Naive thymus-derived CD8-positive, alpha-beta T cell (primary cell): ENCODE measurements at places on chromosomes 11 and 22.

DNA sequence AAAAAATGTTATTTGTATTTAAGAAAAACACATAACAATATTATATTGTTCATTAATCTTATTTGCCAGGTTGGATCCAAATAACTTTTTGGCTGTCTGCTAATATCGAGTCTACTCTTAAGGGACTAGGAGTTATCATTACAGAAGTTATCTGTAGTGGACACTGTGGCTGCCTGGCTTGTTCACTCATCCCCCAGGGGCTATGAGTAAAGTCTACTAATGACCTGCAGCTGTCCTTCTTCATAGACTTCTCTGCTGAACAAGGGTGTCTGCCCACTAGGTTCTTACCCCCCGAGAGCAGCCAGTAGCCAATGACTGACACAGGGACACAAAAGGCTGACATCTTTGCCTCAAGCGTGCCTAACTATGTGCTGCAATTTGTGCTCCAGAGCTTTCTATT, 69.7 kb downstream of the APIP start:
- DNase-seq: no peak

- DNase-seq: no peak
These were observed 10.7 kb upstream of the VPS37C start for GRCh38 chr11:61171907-61172306.

DNA sequence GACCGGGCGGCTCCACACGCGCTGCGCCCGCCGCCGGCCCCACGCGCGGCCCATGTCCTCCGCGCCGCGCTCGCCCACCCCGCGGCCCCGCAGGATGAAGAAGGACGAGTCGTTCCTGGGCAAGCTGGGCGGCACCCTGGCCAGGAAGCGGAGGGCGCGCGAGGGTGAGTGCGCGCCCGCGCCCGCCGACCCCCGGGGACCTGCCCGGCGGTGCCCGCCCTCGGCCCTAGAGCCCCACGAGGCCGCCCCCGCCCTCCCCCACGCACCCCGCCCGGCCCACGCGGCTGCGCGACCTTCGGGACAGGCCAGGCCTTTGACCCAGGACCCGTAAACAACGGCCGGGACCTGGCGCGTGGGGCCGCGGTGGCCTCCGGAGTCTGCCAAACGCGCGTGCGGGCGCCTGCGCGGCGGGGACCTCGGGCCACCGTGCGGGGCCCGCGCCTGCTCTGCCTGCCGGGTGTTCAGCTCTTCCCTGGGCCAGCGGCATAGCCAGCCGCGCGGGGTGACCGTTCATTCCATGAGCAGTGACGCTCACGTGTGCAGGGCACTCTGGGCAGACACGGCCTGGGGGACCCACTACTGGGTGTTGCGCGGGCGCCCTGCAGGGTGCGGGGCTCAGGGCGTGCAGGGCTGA, at the start of gene PARVB:
Gene PARVB (plus strand): TSS at position 15 of the 634 bp plus-strand sequence. CDS start 38 bp downstream, at position 53.
- DNase-seq: no peak

GRCh38 chr11:30585892-30586250, 282 bp downstream of the MPPED2 start:
- no peak for DNase-seq

GRCh38 chr11:60835534-60835846, 6.4 kb upstream of the CCDC86 start:
- no peak for DNase-seq

- peak; percentile 49 for DNase-seq
These were observed 945 bp downstream of the ROBO3 start for GRCh38 chr11:124865902-124866851.

GRCh38 chr11:20087118-20087521, 73.2 kb downstream of the DBX1 start:
- no peak for DNase-seq

DNA sequence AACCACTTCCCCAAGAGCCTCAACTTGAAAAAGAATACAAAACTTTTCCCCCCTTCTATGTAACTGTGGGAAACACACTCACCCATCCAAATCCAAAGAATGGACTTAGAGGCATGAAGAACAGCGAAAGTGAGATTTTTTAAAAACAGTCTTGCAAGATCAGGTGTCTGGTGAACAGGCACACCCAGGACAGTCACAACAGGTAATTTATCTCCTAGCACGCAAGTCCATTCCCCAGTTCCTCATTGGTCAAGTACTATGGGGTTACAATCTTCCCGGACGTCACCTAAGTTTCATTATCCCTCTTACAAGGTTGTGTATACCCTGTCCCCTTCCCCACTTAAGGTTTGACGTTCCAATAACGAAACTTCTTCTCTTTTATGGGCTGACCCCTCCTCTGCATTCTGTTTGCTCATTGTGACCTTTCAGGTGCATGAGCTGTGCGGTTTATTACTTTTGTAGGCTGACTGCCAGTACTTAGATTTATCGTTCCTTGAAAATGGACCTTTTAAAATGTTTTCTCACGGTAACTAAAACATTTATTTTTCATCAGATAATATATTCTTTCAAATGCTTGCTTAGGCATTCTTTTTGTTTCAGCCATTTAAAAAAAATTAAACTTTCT, 1401.9 kb downstream of the FAM181B start:
- no peak for DNase-seq

DNA sequence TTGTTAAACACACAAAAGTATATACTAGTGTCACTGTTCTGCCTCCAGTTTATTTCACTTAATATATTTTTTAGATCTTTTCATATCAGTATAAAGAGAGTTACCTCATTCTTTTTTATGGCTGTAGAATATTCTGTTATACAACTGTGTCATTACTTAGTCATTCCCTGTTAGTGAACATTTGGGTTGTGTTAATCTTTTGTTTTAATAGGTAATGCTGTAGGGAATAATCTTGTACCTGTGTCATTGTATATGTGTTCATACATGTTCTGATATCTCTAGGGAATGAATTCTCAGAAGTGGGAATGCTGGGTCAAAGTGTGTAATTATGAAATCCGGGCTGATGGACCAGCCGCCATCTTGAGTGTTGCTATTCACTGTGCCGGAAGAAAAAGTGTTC, 71.4 kb downstream of the SWAP70 start:
- DNase-seq: no peak

DNA sequence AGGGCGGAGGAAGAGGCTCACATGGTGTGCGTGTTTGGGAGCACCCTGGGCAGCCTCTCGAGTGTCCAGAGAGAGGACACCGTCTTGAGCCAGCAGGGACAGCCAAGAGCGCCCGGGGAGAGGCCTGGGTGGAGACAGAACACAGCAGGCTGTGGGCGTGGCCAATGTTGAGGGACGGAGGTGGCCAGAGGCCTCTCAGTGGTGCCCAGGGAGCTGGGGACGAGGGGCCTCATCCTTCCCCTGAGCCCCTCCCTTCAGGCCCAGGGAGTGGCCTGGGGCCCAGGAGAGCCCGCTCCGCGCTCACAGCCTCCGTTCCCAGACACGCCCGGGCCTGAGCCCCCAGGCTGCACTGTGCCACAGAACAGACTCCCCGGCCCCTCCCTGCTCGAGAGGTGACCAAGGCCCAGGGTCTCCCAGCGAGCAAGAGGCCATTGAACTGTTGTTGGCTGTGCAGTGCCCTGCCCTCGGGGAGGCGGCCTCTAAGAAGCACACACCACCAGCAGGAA, 48.4 kb downstream of the CDKN1C start:
- DNase-seq: no peak

DNA sequence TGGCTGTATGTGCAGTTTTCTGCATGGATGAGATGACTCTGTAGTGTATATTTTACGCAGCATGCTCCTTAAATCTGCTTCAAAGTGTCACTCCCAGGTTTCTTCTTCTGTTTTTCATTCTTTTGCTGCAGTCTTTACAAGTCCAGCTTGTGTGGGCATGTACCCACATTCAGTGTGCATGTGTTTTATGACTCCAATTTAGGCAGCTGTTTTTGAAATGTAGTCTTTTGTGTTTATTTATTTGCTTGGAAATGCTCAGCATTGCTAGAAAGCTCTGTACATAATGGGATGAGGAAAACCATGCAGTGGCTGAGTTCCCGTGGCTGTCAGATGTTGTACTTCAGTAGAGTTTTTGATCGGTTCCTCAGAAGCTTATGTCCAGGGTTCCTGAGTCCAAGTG, 138.5 kb downstream of the ARHGAP42 start:
- no peak for DNase-seq

DNA sequence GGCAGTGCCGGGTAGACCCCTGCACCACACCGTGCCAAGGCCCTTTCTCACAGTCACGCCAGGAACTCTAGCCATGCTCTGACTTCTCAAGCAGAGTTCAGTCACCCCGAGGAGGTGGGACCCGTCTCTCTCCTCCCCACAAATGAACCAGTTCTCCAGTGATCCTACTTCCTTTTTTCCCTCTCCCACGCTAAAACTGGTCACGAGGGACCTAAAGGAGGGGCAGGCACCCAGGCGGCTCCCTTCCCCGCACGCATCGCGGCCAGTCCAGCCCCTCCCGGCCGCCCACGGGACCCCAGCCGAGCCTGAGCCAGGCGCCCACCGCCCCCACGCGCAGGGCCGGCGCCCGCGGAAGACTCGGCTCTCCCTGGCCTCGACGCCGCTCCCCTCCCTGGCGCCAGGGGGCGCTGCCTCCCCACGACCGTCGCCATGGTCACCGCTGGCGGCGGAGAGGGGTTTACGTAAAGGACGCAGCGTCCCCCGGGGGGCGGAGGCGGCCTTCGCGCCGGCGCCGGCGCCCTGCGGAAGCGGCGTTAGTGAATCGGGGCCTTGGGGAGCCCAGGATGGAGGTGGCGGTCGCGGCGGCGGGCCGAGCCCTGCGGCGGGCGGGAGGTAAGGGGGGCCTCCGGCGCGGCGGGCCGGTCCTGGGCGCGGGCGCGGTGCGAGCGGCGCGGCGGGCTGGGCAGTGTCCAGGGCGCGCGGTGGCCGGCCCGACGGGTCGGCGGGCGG, at the start of gene DAGLA:
Gene DAGLA (plus strand): TSS at position 499 of the 729 bp plus-strand sequence. CDS start 39,765 bp downstream, outside the sequence.
- peak; percentile 81 for DNase-seq

GRCh38 chr22:17744430-17744829, 29.8 kb downstream of the BID start:
- DNase-seq: no peak

GRCh38 chr11:44556735-44557409, 8.6 kb upstream of the CD82 start:
- peak; percentile 47 for DNase-seq

DNA sequence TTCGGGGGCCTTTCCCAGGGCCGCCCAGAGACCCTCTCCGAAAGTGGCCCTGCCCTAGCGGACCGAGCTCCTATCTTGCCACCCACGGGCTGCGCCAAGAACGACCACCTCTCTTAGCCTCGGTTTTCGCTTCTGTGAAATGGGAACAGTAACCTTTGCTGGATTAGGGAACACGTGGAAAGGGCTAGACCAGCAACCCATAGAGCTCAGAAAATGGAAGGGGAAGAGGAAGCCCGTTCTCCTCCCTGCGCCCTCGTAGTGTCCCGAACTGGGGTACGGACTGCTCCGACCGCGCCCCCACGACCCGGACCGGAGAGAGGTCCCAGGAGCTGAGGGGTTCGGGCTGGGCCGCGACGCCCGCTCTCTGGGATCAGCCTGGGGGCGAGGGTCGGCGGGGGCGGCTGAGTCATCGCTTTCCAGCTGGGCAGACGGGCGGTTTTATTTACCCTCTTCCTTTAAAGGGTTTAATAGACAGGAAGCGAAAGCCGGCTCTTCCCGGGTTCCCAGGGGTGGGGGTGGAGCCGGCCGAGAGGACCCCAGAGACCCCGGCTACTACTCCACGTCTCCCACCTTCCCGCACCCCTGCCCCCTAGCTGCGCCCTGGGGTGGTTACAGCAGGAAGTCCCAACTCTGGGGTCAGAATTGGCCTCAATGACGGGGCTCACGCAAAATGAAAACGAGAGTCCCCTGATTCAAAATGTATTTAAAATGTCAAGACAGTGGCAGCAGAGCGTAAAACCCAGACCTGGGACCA, 907 bp upstream of the PHLDA2 start:
- DNase-seq: no peak

- no peak for DNase-seq
These were observed 1.8 kb upstream of the LRRC75B start for GRCh38 chr22:24594569-24595120.

DNA sequence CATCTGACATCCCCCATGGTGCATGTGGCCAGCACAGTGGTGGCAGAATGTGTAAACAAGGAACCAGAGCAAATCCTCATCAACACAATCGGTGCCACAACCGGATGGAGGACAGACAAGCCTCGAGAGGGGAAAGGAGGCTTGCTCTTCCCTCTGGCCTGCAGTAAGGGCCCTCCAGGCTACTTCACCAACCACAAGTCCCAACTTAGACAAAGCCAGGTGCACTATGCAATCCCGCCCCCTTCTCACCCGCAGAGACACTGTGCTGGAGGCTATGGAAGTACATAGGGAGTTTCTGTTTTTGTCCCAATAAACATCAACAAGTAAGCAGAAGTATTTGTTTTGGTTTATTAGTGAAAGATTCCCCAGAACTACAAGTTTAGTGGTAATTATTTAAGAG, 54.3 kb downstream of the SPATA19 start:
- no peak for DNase-seq

DNA sequence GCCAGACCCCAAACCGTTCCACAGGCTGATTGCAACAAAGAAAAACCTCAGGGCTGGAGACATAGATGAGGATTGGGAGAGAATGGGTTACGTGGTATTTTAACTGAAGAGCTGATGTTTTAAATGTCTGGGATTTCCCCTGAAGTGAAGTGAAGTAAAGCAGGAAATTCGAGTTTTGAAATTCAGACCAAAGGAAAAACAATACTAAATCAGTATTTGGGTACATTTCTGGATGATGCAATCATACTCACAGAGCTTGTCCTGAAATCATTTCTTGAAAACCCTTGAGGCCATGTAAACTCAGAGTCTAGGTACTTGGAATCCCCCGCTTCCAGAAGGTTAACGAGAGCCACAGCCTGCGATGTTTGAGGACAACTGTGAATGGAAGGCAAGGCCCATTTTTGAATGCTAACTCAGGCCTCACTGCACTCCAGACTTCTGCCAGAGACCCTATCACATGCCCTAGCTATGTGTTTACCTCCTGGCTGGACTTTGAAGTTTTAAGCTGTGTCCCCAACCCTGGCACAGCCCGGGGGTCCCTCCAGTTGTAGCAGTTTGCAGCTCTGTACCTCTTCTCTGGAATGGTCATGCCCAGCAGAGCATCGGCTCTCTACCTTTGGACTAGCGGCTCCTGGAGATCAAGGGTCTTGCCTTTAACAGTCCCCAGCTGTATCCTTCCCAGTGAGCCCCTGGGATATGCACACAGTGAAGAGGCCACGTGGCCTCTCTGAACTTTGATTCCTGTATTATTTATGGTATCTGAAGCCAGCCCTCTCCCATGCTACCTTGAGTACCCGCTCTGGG, 5.4 kb upstream of the FTH1 start:
- DNase-seq: no peak

- no peak for DNase-seq
These were observed 10.6 kb downstream of the CARS1 start for GRCh38 chr11:3046641-3047040.

GRCh38 chr11:44939673-44940395, 10.8 kb downstream of the TP53I11 start:
- no peak for DNase-seq

GRCh38 chr11:85132851-85133585, 494.1 kb downstream of the DLG2 start:
- no peak for DNase-seq

GRCh38 chr22:22925805-22926369, 38.3 kb downstream of the IGLL5 start:
- no peak for DNase-seq
